ENCODE measurements at places on chromosomes 4 and X.

- peak; percentile 40 for DNase-seq
These were observed 714.5 kb upstream of the TENM3 start for GRCh38 chr4:181528570-181529184.

GRCh38 chr4:80144676-80145470 is 52.4 kb upstream of the PRDM8 start:
- no peak for DNase-seq

DNA sequence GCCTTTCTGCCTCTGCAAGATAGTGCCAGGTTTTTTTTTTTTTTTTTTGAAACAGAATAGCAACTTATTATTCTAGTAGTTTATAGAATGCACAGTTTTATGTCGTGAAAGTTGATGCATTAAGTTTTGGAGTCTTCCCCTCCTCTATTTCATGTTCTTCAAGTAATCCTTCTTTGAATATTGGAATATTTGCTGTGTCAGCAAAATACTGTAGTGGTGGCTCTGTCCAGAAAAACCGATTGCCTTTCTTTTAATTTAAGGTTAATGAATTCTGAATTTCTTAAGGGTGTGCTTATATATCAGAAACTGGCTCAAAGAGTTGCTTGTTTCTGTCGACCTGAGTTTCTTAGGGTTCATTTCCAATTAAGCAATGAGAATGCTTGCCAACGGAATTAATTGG is 34.8 kb upstream of the TMSB15B start:
- no peak for DNase-seq

DNA sequence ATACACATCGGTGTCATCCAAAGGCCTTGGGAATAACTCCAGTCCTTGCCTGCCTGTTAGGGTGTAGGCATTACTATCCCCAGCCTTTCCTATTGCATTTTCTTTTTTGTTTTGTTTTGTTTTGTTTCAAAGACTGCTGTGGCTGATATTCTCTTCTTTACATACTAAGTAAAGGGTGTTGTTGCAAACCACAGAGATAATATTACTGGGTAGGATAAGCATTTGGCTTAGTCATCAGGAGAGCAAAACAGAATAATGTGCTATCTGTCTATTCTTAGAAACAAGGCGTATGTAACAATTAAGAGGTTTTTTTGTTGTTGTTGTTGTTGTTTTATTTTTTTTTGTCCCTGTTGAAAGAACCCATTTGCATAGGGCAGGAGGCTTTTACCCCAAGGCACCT is 41.8 kb downstream of the UGT2B28 start:
- no peak for DNase-seq

GRCh38 chr4:68245594-68245993 is at the start of gene TMPRSS11B:
Gene TMPRSS11B, minus strand, starts transcription at chr4:68245694. Its CDS starts 136 bp downstream, at chr4:68245558.
- no peak for DNase-seq

DNA sequence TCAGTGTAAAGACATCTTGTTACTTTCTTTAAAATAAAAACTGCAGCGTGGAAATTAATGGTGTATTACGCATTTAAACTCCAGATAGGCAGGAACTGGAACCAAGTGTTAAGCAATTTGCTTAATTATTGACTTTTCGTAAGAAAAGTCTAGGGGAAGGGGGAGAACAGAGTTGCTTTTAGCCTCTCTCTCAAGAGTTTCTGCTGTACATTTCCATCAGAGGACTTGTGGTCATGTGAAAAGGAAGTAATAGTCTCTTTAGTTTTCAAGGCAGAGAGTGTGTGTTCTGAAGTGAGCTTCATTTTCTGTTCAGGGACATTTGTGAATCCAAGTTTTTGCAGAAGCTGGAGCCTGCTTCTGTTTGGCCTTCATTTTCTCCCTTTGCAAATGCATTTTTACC is 127.2 kb downstream of the UBE2K start:
- no peak for DNase-seq

GRCh38 chr4:172390331-172390730 is 577.1 kb downstream of the GALNTL6 start:
- DNase-seq: no peak

DNA sequence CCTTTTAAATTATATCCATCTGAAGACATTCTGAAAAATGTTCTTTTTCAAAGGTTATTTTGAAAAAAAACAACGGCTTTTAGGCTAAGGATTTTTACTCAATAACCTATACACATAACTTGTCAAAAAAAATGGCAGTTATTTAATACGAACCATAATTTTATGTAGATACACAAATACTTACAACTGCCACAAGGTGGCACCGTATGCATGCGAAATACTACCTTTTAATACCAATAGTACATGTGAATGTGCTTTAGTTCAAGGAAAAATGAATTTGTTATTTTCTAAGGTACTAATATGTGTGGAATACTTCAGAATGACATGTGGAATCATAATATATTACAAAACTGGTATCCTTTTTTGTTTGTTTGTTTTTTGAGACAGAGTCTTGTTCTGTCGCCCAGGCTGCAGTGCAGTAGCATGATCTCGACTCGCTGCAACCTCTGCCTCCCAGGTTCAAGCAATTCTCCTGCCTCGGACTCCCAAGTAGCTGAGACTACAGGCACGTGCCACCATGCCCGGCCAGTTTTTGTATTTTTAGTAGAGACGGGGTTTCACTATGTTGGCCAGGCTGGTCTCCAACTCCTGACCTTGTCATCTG is 4.6 kb upstream of the MAD2L1 start:
- DNase-seq: peak; percentile 55

DNA sequence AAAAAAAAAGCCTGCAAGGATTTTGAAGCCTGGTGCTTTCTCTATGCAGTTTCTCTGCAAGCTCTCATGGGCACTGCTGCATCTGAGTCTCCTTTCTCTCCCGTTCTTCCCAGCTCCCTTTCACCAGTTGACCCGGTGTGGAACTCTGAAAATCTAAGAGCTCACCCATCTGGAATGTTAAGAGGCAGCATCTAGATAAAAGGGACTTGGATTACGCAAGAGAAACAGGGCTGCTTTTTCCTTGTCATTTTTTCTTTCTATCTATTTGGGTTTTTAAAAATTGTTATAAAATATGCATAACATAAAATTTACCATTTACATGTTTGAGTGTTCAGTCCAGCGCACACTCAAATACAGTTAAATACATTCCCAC is 95.2 kb upstream of the RPS6KA3 start:
- no peak for DNase-seq

GRCh38 chr4:183181081-183181480 is 82.0 kb downstream of the WWC2 start:
- DNase-seq: no peak

GRCh38 chrX:13101441-13102139 is 57.2 kb upstream of the FAM9C start:
- DNase-seq: peak; percentile 67

GRCh38 chrX:4881277-4881676 is 1167.8 kb upstream of the PRKX start:
- no peak for DNase-seq

DNA sequence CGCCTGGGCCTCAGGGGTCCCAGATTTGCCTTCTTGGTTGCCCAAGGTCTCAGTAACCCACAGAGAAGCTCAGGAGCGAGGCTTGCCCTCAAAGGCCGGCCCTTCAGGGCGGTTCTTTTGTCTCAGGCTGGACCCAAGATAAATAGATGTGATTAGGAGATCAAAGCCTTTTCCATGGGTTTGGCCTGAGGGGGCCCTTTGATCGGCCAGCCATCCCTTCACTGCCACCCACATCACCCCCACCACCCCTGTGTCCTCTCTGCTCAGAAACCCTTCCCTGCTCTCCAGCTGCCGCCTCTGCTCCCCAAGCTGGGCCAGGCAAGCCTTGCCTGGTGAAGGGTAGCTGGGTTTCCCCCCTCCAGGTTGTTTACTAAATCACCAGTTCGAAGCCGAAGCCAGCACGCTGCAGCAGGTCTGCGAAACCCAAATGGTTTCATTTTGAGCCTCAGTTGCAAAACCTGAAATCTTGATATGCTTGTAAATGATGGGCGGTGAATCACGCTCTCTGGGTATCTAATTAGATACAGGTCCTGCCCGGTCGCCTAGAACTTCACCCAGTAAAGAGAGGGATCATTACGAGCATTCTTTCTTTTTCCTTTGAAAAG is 202.6 kb upstream of the BCOR start:
- DNase-seq: peak; percentile 66

DNA sequence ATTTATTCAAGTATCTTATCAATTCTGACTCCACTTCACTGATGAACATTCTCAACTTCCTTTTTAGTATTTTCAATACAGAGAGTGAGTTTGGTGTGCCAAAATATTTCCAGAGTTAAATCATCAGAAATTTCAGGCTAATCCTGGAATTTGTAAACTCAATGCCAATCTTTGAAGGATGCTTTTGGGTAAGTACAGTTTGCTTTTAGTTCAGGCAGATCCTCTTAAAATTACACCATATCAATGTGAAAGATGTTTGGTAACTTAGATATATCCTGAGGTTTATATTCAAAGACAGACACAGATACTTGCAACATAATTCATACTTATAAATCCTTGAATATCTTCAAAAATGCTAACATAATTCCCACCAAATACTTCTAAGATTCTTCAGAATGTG is 76.0 kb upstream of the FAM47B start:
- DNase-seq: no peak

GRCh38 chr4:128556756-128557155 is 252.7 kb upstream of the JADE1 start:
- no peak for DNase-seq

- DNase-seq: no peak
These were observed 946.6 kb downstream of the STIM2 start for GRCh38 chr4:27807207-27807606.

- no peak for DNase-seq
These were observed 84.8 kb downstream of the PDE5A start for GRCh38 chr4:119543779-119544178.

DNA sequence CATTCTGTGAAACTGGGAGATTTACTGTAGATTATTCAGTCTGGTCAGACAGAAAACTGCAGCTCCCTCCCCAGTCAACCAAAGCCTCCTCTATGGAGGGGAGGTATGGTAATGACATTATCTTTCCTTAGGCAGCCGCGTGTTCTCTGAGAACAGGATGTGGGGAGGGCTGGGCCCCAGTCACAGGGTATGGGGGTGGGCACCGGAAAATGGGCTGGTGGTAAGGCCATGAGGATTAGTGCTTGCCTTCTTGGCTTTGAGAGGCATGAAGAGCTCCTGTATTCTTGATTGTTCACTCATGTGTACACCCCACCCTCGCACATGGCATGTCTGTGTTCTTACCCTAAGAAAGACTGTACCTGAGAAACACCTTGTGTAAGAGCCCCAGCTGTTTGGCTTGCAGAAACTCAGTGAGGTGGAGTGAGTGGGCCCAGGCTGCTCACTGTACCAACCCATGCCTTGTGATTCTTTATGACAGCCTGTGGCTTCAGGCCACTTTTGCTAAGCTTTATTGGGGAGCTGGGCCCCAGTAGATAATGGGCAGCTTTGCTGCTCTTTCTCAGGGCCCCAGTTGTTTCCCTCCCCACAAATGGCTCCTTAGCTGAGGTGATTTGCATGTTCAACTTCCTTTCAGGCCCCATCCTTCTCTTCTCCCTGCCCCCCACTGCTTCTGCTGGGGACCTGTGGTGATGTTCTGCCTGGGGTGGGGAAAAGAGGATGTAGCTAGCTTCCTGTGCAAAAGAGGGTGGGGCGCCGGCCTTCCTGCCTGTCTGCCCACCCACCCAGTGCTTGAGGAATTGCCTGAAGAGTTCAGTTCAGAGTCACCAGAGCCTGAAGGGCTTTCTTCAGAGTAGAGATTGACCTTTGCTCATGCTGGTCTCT is 30.7 kb downstream of the MSN start:
- peak; percentile 85 for DNase-seq

DNA sequence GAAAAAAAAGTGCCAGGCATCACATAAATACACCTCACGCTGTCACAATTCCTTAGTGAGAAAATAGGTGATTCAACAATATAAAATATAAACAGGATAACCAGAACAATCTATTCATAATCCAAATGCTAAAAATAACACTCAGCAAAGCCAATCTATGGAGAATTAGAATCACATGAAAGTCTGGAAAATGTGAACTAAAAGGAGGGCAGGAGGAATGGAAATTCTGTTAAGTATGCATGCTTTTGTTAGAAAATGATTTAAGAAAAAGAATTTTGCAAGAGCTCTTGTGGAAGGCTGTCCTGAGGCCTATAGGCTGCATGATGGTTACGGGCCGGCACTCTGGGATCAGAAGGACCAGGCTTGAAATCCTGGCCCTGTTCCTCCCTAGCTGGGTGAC is 70.6 kb upstream of the PROM1 start:
- DNase-seq: no peak

DNA sequence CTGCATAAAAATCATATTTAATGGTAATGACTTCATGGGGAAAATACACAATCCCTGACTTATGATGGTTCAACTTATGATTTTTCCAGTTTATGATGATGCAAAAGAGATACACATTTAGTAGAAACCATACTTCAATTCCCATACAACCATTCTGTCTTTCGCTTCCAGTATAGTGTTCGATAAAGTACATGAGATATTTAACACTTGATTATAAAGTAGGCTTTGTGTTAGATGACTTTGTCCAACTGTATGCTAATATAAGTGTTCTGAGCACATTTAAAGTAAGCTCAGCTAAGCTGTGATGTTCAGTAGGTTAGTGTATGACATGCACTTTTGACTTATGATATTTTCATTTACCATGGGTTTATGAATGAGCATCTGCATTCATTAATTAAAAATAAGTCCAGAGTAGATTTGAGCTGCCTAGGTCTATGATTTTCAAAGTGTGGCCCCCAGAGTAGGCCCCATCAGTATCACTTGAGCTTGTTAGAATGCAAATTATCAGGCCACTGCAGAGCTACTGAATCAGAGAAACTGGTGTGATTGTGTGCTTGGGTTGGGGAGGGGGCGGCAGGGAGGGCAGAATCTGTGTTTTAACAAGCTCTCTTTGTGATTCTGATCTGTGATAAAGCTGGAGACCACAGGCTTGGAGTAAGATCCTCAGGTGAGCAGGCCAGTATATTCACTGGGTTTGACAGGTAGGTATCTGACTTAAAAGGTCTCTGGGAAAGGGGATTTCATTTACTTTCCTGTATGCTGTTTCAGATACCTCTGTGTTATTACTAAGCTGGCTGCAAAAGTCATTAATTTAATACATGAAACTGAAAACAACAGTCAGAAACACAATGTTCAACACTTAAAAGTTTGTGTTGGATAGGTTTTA is 8.4 kb downstream of the ATP10D start:
- no peak for DNase-seq

DNA sequence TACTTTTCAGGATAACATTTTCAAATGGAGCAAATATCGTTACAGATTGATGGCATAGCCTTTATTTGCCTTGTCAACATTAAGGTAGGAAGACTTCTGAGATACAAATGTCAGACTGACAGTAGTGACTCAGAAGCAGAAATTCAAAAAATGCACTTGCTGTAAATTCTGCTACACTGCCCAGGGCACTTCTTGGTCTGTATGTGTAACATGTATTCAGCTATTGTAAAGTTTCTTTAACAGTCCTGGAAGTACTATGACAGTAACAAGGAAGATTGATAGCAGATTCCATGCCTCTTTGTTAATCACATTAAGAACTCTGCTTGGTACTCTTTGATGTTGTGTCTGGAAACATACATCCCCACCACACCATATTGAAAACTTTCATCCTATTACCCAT is 69.6 kb upstream of the PCDH18 start:
- no peak for DNase-seq

DNA sequence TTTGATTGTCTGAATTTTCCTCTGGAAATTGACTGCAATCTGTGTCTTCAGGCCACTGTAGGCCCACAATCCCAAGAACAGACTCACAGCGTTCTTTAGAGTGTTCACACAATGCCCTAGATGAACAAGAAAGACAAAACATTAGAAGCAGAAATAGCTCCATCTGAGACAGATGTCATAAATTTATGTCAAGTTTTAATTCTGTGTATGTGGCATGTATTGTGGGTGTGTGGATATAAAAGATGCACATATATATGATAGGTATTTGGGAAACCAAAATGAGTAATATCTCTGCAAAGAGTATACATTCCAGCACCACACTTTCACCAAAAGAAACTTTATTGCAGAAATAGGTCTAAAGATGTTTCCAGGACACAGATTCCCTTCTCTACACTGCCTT is 176.1 kb downstream of the CORIN start:
- no peak for DNase-seq
